ENCODE measurements at places on chromosomes 11 and 22.

DNA sequence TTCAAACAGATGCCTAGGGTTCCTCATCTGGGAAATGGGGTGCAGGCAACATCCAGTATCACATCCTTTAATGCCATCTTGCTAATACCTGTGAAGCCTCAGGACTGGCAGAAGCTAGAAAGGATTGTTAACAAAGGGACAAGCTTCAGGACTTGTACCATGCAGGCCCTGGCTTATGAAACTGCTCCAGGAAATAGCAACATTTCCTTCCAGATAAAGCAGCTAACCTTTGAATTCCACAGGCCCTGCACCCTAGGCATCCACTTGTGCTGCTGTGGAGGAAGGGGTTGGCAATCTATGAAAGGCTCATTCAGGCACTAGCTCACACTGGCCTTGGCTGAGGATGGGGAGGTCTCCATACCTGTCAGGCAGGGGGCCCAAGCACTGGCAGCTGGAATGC is 87.2 kb downstream of the BTBD10 start:
- no peak for DNase-seq

DNA sequence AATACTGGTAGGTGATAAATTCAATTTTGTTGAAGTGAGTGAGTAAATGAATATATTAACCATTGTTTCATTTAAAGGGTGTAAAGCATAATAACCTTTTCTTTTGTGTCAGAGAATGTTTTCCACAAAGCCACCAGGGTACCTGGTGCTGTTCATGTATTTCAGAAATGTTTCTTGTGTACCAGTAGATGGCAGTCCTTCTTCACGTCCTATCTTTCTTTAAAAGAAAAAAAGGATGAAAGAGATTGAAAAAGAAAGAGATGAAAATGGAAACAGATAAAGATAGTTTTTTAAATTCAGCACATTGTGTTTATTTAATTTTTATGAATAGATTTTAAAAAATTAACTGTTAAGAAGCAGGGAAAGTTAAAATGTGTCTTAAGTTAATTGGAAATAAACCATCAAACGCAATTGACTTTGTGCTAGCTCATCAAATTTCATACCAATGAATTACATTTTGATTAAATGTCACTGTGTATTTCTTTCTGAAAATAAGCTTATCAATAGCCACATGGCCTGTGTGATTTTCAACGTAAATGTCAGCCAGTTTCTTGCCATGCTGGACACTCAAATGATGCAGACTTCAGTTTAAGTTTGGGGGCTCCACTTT is 65.5 kb upstream of the CHORDC1 start:
- peak; percentile 65 for DNase-seq

DNA sequence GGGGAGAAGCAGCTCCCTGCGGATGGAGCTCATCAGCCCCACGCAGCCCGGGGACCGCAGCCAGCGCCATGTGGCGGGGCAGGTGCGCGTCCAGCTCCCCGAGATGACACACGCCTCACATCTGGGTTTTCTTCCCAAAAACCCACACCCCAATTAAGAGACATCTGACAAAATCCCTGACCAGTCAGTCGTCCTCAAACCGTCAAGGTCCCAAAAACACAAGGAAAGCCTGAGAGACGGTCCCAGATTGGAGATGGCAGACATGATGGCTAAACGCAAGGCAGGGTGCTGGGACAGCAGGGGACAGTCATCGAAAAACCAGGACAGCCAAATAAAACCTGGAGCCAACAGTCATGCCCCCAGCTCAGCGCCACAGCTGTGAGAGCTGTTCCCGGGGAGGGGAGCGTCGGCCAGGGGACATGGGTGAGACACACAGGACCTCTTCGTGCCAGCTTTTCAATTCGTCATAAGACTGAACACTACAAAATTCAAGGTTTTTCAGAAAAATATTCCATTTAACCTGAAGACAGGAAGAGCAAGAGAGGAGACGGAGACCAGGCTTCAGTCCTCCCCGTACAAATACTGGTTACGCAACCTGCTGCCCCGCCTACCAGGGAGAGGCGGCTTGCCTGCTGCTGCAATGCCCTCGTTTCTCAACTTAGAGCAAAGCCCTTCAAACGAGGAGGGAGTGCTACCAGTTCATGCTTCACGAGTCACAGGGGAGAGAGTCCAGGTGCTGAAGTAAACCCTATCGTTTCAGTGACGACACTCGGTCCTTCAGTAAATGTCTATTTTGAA is 10.5 kb downstream of the TOLLIP start:
- DNase-seq: no peak

- DNase-seq: no peak
Measured at GRCh38 chr11:113629562-113629961, 76.5 kb downstream of the TMPRSS5 start.

DNA sequence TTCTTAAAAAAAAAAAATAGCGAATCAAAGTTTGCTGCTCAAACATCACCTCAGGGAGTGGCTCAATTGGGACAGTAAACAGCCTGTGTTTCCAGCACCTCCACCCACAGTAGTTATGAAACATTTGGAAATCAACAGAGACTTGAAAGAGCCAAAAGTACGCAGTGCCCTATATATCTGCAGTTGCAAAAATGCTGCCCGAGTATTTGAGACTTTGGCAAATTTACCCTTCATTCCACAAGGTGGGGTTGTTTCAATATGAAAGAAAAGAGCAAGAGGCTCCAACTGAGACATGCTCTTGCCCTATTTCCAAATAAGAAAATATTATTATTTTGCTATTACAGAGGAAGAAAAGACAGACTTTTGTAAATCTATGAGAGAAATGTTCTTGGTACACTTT is 851.1 kb upstream of the RAG2 start:
- DNase-seq: peak; percentile 35

- peak; percentile 52 for DNase-seq
Measured at GRCh38 chr22:41517172-41518047, 26.9 kb downstream of the POLR3H start.

- DNase-seq: no peak
Measured at GRCh38 chr22:28044546-28045173, 125.6 kb upstream of the PITPNB start.

- DNase-seq: no peak
Measured at GRCh38 chr11:72624496-72625201, 49.6 kb downstream of the PDE2A start.

- DNase-seq: no peak
Measured at GRCh38 chr11:119789766-119790407, 60.9 kb upstream of the NECTIN1 start.

GRCh38 chr11:17974246-17974645 is 38.6 kb downstream of the SERGEF start:
- DNase-seq: no peak

- DNase-seq: no peak
Measured at GRCh38 chr11:61739966-61740365, 12.5 kb upstream of the MYRF start.

DNA sequence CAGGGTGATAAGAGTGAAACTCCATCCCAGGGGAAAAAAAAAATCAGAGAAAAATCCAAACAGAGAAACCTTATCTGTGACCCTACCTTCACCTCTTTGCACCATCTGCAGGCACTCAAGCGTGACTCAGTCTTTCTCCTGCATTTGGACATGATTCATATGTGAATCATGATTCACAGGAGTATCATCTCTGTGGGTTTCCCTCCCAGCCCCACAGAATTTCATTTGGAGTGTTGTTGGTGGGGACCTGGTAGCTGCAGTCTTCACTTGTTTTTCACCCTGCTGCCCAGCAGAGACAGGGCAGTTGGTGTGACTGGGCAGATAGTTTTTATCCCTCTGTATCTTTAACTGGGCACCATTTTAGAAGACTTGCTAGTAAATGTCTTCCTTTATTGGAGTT is 75.7 kb downstream of the DEPDC5 start:
- DNase-seq: peak; percentile 89

DNA sequence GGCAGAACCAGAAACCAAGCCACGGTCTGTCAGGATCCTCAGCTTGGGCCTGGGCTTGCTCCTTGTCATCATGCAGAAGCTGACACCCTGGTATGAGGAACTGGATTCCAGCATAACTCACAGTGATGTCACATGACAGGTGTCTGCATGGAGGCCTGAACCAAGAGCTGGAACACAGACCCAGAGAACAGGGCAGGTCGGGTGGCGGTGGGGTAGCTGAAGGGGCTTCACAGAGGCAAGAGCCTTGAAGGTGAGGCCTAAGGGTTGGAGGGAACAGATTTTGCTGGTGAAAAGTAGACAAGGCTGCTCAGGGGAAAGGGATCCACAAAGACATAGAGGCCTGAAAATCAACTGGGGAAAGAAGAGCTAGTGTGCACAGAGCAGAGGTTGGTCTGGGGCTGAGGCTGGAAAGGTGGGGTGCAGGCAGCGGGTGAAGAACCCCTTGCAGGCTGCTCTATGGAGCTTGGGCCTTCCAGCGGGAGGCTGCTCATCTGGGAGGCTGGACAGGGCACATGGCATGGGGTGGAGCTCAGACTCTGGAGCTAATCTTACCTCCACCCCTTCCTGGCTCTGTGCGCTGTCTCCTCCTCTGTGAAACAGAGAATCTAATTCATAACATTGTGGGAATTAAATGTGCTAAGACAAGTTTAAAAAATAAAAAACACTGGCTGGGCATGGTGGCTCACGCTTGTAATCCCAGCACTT is 18.4 kb upstream of the RPS3 start:
- DNase-seq: no peak

DNA sequence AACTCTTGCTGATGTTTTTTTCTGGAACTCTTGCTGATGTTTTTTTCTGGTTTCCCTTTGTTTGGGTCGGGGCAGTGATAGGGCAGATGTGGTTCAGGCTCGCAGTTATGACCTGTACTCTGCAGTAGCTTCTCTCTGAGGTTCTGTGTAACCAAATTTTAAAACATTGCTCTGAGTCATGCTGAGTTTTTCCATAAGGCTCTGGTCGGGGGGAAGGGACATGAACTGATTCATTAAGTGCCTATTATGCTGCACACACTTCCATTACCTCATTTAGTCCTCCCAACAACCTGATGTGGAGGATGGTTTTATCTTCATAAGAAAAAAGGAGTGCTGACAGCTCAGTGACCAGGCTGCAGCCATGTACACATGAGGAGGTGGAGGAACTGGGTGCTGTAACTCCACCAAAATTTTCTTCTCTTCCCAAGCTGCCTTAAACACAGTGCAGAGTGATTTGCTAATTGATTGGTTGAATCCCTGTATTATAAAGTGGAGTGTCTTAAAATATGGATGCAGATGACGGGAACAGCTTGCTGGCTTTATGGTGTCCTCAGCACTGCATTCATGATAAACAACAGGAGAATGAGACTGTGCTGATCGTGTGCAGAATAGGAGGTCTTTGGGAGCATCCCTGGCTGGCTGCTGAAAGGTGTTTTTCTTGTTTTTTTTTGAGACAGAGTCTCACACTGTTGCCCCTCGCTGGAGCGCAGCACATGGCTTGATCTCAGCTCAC is 19.1 kb downstream of the TNRC6B start:
- DNase-seq: peak; percentile 67

- no peak for DNase-seq
Measured at GRCh38 chr11:108559340-108559739, 34.2 kb downstream of the EXPH5 start.

- DNase-seq: peak; percentile 80
Measured at GRCh38 chr11:14908214-14908880, 16.3 kb upstream of the CYP2R1 start.

- DNase-seq: no peak
Measured at GRCh38 chr11:107713009-107713408, 1.2 kb upstream of the SLN start.

GRCh38 chr11:34239465-34240149 is 118.2 kb downstream of the ABTB2 start:
- DNase-seq: no peak

DNA sequence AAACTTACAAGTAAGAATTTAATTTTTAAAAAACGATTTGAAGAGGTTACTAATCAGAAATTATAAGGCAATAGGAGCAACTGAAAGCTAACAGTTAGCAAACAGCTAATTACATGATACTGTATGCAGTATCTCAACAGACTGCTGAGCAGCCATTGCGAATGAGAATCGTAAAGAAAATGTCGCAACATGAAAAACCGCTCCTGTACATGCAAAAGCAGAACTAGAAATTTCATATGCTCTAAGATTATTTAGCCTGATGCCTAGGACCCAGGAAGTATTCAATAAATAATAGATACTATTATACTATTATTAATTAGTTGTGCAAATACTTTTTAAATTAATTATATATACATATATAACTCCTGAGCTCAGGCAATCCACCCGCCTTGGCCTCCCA is 48.7 kb upstream of the EP300 start:
- no peak for DNase-seq

- DNase-seq: no peak
Measured at GRCh38 chr11:15663777-15664218, 549.1 kb downstream of the INSC start.

GRCh38 chr11:27233654-27234042 is 129.4 kb downstream of the CCDC34 start:
- DNase-seq: no peak

GRCh38 chr11:86978247-86978646 is 23.1 kb upstream of the FZD4 start:
- no peak for DNase-seq

- DNase-seq: no peak
Measured at GRCh38 chr22:49166746-49167145, 660.9 kb downstream of the BRD1 start.

GRCh38 chr11:127098684-127099083 is 98.1 kb upstream of the KIRREL3 start:
- no peak for DNase-seq

- no peak for DNase-seq
Measured at GRCh38 chr22:27572278-27572666, 229.3 kb downstream of the MN1 start.

DNA sequence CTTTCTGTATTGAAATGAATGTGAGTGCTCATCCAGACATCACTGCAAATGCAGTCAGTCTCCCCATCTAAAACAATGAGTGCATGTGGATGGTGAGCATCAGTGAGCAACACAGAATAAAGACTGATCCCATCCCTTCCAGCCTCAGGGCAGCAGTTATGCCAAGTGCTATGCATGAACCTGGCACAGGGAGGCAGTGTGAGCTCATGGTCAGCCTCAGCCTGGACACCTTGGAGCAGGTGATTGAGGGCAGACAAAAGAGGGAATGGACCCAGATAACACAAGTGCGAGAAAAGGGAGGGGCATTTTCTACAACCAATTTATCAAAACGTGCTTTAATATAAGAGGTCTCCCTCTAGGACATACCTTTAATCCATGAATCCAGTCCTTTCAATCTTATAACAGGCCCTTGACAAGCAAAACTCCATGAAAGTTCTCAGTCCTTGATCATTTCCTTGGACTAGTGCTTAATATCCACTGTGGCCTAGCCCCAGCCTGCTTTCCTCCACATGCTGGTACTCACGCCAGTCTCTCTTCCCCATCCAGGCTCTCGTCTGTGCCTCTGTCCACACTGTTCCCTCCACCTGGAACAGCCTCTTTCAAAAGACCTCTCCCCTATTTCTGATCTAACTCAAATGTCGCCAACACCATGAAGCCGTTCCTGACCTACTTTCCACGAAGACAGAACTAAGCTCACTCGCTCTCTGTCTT is 50.5 kb upstream of the LRRC55 start:
- DNase-seq: no peak

GRCh38 chr11:75147875-75148263 is 3.0 kb upstream of the SLCO2B1 start:
- no peak for DNase-seq

- no peak for DNase-seq
Measured at GRCh38 chr11:1820463-1821325, 14.1 kb upstream of the SYT8 start.

DNA sequence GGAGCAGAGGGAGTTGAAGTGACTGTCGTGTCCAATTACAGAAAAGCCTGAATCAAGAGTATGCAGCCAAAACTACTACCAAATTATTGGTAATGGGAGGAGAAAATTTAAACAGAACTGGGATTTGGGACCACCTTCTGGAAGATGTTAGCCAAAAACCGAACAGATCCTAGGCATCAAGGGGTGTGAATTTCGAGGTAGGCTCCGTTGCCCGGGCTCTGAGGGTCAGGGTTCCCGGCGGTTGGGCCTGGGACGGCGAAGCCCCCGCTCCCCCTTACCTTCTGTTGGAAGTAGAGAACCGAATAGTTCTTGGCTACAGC is 313 bp downstream of the PRCP start:
- DNase-seq: peak; percentile 21

Data from RKO (cell line).